ENCODE measurements at places on chromosomes 12 and 14. TPM values are rescaled to one million over a fixed set of nuclear protein-coding genes. Genes with fewer than 3 reads are reported as not detected.

Gene PRICKLE1
- 0.31 TPM for total RNA-seq

Gene VRTN
- total RNA-seq = not detected

Gene KRT8
- total RNA-seq = not detected

Gene TIMELESS
- total RNA-seq = 8.9 TPM

Gene ARHGEF40
- 175 TPM for total RNA-seq

Gene LRIG3
- total RNA-seq = 14.7 TPM

Gene ASCL1
- not detected for total RNA-seq

Gene GALNT8
- total RNA-seq = not detected

Gene PYM1
- total RNA-seq = 29.6 TPM

Gene CAPS2
- total RNA-seq = 6.3 TPM

Gene TSPAN19
- total RNA-seq = 0.73 TPM

Gene KRT82
- not detected for total RNA-seq

Gene CKAP4
- 54.9 TPM for total RNA-seq

Gene NXPH4
- total RNA-seq = 0.62 TPM

Gene KRT75
- total RNA-seq = not detected

Gene DHRS1
- total RNA-seq = 9.8 TPM

Gene ERP27
- total RNA-seq = not detected

Gene TMEM179
- under 0.01 TPM for total RNA-seq

Gene TCL1B
- total RNA-seq = not detected

Gene PTGER2
- 0.34 TPM for total RNA-seq

Gene TMTC1
- 21.0 TPM for total RNA-seq

Gene SAMD4A
- 31.3 TPM for total RNA-seq

Gene SLC48A1
- 3.4 TPM for total RNA-seq

Gene DEGS2
- total RNA-seq = not detected

Data from melanocyte of skin (primary cell).